ENCODE measurements at places on chromosomes 4 and X. TPM values are rescaled to one million over a fixed set of nuclear protein-coding genes. Genes with fewer than 3 reads are reported as not detected.
A peak's percentile ranks its signal among the peaks of the same experiment; 100 is the strongest.

- peak overlapping the region; percentile 15 for H3K27ac ChIP-seq
- no peaks in the 10 kb centered on the region for H3K27me3 ChIP-seq
- H3K4me3 ChIP-seq, result no peak overlapping the region
- H3K4me1 ChIP-seq, result peaks cover 13% of the 10 kb centered on the region
- DNase-seq, result no peak
Measured at GRCh38 chr4:88043001-88043400, 35.6 kb downstream of the PKD2 start.

The GPAT3 gene
- 17.5 TPM for total RNA-seq

The SLC16A2 gene
- total RNA-seq, result 7.8 TPM

- no peaks in the 10 kb centered on the region for H3K4me1 ChIP-seq
- no peaks in the 10 kb centered on the region for H3K36me3 ChIP-seq
- H3K4me3 ChIP-seq, result no peak overlapping the region
- H3K27ac ChIP-seq, result no peak overlapping the region
- H3K27me3 ChIP-seq, result no peaks in the 10 kb centered on the region
- DNase-seq, result no peak
Measured at GRCh38 chrX:138191998-138192397, 519.5 kb downstream of the FGF13 start.

The ENPP6 gene
- 0.27 TPM for total RNA-seq

- H3K27me3 ChIP-seq, result no peaks in the 10 kb centered on the region
- H3K4me1 ChIP-seq, result no peaks in the 10 kb centered on the region
- no peak overlapping the region for H3K4me3 ChIP-seq
Measured at GRCh38 chr4:182800216-182800515, 117.0 kb downstream of the DCTD start.

DNA sequence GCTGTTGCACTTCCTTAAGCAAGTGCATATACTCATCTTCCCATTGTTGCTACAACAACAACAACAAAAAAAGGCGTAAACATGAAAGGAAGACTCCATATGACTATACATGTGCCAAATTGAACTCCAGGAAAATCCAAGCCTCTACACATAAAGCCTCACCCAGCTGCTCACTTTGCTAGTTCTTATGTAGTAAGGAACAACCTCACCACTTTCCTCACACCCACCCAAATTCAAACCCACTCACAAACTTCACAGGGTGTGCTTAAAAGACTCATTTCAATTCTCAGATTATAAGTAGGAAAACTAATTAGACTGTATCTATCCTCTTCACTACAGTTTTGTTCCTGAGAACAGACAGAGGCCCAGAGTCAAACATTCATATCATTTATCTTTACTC, 671.1 kb upstream of the INTU start:
- no peaks in the 10 kb centered on the region for H3K36me3 ChIP-seq
- no peak for DNase-seq
- no peaks in the 10 kb centered on the region for H3K27me3 ChIP-seq
- H3K4me3 ChIP-seq, result no peak overlapping the region
- no peak overlapping the region for H3K27ac ChIP-seq

GRCh38 chr4:109163493-109163892, 139.0 kb downstream of the COL25A1 start:
- H3K27me3 ChIP-seq, result no peaks in the 10 kb centered on the region
- no peak for DNase-seq
- H3K36me3 ChIP-seq, result no peaks in the 10 kb centered on the region
- no peaks in the 10 kb centered on the region for H3K4me1 ChIP-seq
- no peak overlapping the region for H3K4me3 ChIP-seq
- no peak overlapping the region for H3K27ac ChIP-seq

GRCh38 chrX:47239199-47239598, 6.4 kb downstream of the USP11 start:
- peak; percentile 30 for DNase-seq
- no peak overlapping the region for H3K27ac ChIP-seq
- H3K27me3 ChIP-seq, result no peaks in the 10 kb centered on the region
- no peaks in the 10 kb centered on the region for H3K4me1 ChIP-seq

- H3K27me3 ChIP-seq, result no peaks in the 10 kb centered on the region
- H3K27ac ChIP-seq, result no peak overlapping the region
- no peaks in the 10 kb centered on the region for H3K4me1 ChIP-seq
- DNase-seq, result no peak
- no peak overlapping the region for H3K4me3 ChIP-seq
Measured at GRCh38 chr4:7513671-7514070, 78.9 kb upstream of the PSAPL1 start.

The SPATA4 gene
- total RNA-seq, result 2.8 TPM

DNA sequence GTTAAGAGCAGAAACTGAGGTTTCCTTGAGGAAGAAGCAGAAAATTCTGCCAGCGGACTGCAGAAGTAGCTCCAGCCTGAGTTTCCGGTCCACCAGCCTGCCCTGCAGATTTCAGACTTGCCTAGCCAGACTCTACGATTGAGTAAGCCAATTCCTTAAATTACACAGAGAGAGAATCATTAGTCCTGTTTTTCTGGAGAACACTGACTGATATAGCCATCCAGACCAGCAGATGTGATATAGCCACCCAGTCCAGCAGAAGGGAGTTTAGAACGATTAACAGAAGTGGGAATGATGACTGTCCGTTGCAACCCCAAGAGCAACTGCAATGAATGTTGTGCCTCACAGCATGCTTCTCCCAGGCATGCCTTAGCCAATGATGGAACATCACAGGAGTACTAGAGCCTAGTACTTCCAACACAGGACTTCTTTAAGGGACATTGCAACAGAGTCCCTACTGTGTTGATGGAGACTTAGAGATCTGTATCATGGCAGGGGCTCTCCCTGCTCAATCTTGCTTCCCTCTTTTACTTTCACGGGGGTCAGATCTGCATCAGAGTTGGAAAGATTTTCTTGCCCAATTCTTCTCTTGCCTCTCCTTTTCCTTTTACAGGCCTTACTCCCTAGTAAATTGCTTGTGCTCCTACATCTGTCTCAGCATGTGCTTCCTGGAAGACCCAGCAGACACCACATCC, 264.6 kb upstream of the CLNK start:
- no peak for DNase-seq
- H3K4me1 ChIP-seq, result no peaks in the 10 kb centered on the region
- no peak overlapping the region for H3K4me3 ChIP-seq
- H3K27ac ChIP-seq, result no peak overlapping the region
- H3K36me3 ChIP-seq, result no peaks in the 10 kb centered on the region
- no peaks in the 10 kb centered on the region for H3K27me3 ChIP-seq

The FAM156B gene
- 11.4 TPM for total RNA-seq

The COL25A1 gene
- 0.41 TPM for total RNA-seq

GRCh38 chr4:88008743-88009171, 1.3 kb downstream of the PKD2 start:
- H3K4me1 ChIP-seq, result peaks cover 73% of the 10 kb centered on the region
- H3K27me3 ChIP-seq, result no peaks in the 10 kb centered on the region
- peak overlapping the region; percentile 95 for H3K27ac ChIP-seq
- H3K4me3 ChIP-seq, result peak overlapping the region; percentile 94
- no peaks in the 10 kb centered on the region for H3K36me3 ChIP-seq

The FAAH2 gene
- 22.2 TPM for total RNA-seq

- no peak overlapping the region for H3K4me3 ChIP-seq
- DNase-seq, result no peak
- no peaks in the 10 kb centered on the region for H3K27me3 ChIP-seq
- H3K36me3 ChIP-seq, result no peaks in the 10 kb centered on the region
- H3K4me1 ChIP-seq, result no peaks in the 10 kb centered on the region
- no peak overlapping the region for H3K27ac ChIP-seq
Measured at GRCh38 chr4:126733301-126733700, 899.5 kb upstream of the INTU start.

DNA sequence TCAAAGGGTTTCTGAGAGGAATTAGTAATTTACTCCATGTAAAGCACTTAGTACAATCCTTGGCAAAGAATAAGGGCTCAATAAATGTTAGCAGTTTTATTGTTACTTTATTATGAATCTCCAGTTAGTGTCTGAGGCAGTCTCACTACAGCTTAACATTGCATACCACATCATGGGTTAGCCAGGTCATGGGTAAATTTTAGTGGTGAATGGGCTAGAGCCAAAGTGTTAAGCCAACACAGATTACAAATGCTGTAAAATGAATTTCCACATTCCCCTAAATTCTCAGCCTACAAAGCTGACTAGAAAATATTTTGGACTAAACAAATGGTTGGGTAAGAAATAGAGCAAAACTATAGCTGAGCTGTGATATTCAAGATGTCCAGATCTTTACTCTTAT, 72.4 kb downstream of the NRK start:
- H3K4me1 ChIP-seq, result no peaks in the 10 kb centered on the region
- no peak overlapping the region for H3K27ac ChIP-seq
- H3K36me3 ChIP-seq, result no peaks in the 10 kb centered on the region
- DNase-seq, result no peak
- no peak overlapping the region for H3K4me3 ChIP-seq

- H3K4me3 ChIP-seq, result no peak overlapping the region
- H3K36me3 ChIP-seq, result peaks cover 10% of the 10 kb centered on the region
- no peaks in the 10 kb centered on the region for H3K27me3 ChIP-seq
- H3K4me1 ChIP-seq, result no peaks in the 10 kb centered on the region
- DNase-seq, result no peak
Measured at GRCh38 chrX:56281789-56282188, 49.6 kb downstream of the KLF8 start.

- no peaks in the 10 kb centered on the region for H3K27me3 ChIP-seq
- DNase-seq, result no peak
- peak overlapping the region; percentile 40 for H3K27ac ChIP-seq
- no peaks in the 10 kb centered on the region for H3K4me1 ChIP-seq
Measured at GRCh38 chr4:138953961-138954371, 61.6 kb upstream of the NOCT start.

- H3K36me3 ChIP-seq, result no peaks in the 10 kb centered on the region
- H3K27me3 ChIP-seq, result no peaks in the 10 kb centered on the region
- no peak for DNase-seq
- no peak overlapping the region for H3K27ac ChIP-seq
- H3K4me1 ChIP-seq, result no peaks in the 10 kb centered on the region
Measured at GRCh38 chrX:252957-253291, 28.3 kb upstream of the PLCXD1 start.

DNA sequence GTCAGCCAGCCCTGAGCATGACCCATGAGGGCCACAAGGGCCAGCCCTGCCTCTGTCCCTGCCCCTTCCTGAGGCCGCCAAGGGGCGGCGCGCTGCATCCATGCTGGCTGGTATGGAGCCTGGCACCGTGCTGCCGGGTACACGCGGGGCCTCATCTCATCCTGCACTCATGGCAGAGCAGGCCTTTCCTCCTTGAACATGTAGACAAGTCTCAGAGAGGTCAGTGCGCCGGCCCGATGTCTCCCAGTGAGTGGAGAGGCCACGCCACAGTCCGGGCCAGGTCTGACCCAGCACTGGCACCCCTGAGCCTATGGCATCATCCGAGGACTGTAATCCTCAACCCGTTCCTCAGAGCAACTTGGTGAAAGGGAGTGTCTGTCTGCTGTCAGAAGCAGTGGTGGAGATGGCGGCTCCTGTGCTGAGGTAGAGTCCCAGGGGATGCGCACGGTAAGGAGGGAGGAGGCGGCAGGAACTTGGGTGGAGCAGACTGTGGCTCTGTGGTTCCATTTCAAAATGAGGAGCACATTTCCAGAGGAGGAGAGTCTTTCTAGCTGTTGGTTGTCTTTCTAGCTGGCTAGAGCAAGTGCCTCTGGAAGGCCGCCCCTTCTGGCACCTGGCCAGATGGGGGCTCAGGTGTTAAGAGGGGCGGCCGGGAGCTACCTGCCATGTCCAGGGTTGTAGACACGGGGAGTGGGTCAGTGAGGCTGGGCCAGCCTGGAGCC, 32.8 kb downstream of the TRMT44 start:
- no peak for DNase-seq
- H3K27ac ChIP-seq, result peak overlapping the region; percentile 82
- no peak overlapping the region for H3K4me3 ChIP-seq
- peaks cover 31% of the 10 kb centered on the region for H3K4me1 ChIP-seq
- H3K36me3 ChIP-seq, result peaks cover 44% of the 10 kb centered on the region
- no peaks in the 10 kb centered on the region for H3K27me3 ChIP-seq

- H3K27me3 ChIP-seq, result no peaks in the 10 kb centered on the region
- no peaks in the 10 kb centered on the region for H3K4me1 ChIP-seq
- H3K36me3 ChIP-seq, result no peaks in the 10 kb centered on the region
- H3K27ac ChIP-seq, result no peak overlapping the region
- H3K4me3 ChIP-seq, result no peak overlapping the region
- DNase-seq, result no peak
Measured at GRCh38 chr4:94828882-94829281, 71.1 kb downstream of the BMPR1B start.

The NCAPG gene
- 0.66 TPM for total RNA-seq

The F11 gene
- not detected for total RNA-seq

- H3K36me3 ChIP-seq, result no peaks in the 10 kb centered on the region
- H3K27ac ChIP-seq, result peak overlapping the region; percentile 65
- no peaks in the 10 kb centered on the region for H3K27me3 ChIP-seq
- no peak for DNase-seq
- H3K4me1 ChIP-seq, result peaks cover 17% of the 10 kb centered on the region
Measured at GRCh38 chr4:140427919-140428471, 547 bp upstream of the CLGN start.
